ENCODE measurements at places on chromosomes 13 and 19.
A peak's percentile ranks its signal among the peaks of the same experiment; 100 is the strongest.

- no peak for DNase-seq
Measured at GRCh38 chr13:27177852-27178251, 6.2 kb upstream of the USP12 start.

GRCh38 chr13:33123066-33123859 is 107.0 kb downstream of the KL start:
- DNase-seq = peak; percentile 57

GRCh38 chr13:113034451-113035212 is 65.6 kb downstream of the MCF2L start:
- DNase-seq = peak; percentile 55

- no peak for DNase-seq
Measured at GRCh38 chr13:73781384-73781783, 352.8 kb downstream of the KLF12 start.

DNA sequence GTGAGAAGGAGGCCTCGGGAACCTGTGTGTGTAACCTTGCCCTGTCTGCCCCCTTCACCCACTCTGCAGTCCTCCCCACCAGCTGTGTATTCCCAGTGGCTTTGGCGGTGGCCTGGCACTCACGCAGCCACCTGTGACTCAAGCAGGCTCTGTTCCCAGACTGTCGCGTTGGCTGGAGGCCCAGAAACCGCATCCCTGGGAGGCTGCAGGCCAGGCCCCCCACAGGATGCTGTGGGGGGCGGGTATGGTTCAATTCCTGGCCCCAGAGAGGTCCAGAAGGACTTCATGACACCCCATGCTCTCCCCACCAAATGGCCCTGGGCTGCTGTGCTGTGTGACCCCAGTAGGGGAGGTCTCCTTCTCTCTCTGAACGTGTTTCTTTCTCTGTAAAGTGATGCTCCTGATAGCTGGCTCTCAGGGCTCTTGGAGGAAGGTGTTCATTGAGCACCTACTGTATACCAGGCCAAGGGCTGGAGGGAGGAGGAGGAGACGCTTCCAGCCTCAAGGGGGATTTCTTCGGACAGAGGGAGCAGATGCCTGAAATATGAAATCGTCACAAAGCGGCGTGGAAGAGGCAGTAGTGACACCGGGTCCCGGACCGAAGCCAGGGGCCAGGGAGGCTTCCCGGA is 1.9 kb upstream of the LINGO3 start:
- DNase-seq = no peak

DNA sequence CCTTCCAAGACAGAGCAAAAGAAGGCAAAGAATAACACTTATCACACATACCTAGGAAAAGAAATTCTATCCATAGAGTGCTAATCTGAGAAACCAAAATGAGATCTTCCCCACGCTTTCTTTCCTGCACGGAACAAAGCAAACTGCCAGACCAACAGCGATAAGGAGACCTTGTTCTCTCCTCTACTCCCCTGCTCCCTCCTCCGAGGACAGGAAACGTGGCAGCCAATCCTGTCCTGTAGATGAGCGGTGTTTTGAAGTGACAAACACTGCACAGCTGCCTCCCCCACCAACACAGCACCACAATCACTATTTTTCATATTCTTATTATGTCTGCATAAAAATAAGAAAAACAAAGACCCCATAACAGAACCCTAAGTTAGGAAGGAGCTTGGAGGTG is 113.9 kb upstream of the IRS2 start:
- no peak for DNase-seq

GRCh38 chr13:50668691-50669271 is 174.7 kb downstream of the DLEU7 start:
- no peak for DNase-seq

- no peak for DNase-seq
Measured at GRCh38 chr19:3124630-3125029, 11.2 kb upstream of the GNA15 start.

DNA sequence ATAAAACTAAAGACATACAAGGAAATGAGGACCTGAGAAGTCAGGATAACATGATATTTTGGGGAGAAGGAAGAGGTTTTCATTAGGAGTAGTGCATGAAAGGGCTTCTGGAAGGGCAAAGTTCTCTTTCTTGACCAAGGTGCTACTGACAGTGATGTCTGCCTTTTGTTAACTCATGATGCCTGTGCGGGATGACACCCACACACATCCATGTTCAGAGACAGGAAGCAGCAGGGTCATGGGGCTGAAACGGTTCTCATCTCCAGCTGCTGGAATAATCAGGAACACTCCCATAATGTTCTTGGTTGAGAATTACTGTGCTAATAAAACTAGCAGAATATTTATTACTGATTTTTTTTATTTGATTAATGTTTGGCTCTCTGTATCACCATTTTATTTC is 29.1 kb downstream of the KCNC3 start:
- no peak for DNase-seq

DNA sequence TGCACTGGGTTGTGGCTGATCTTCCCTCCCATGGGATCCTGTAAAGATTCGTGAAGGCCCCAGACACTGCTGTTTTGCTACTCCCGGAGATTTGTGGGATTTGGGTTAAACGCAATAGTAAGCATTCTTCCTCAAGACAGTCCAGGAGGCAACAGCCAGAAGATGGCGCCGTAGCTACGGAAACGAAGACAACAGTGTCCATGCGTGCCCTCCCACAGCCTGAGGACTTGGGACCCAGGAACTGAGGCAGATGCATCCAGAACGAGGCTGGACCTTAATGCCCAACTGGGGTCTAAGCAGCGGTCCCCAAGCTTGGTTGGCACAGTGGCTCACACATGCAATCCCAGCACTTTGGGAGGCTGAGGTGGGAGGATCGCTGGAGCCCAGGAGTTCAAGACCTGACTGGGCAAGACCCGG is 57.6 kb upstream of the ZNF507 start:
- DNase-seq = peak; percentile 35

DNA sequence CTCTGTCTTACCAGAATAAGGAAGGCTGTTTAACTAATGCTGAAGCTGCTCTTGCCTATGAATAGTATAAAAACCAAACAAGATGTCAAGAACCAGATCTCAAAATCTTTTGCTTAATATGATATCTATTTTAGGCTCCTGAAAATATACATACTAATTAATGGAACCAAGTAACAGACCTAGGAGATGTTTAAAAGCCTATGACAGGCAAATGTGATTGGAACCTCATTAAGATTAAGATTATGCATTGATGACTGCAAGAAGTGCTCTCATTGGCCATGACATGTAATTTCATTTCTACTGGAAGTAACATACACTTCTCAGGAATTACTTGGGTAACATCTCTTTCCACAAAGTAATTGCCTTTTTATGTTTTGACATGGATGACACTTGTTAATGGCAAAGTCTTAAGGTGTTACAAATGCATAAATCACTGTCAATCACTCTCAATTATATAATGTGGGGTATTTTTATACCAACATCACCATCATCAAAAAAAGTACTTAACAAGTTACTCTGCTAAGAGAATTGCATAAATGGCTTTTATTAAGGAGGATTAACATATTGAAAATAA is 326.9 kb upstream of the MIR17HG start:
- no peak for DNase-seq

GRCh38 chr13:37534181-37534580 is 64.4 kb downstream of the POSTN start:
- DNase-seq = no peak

GRCh38 chr19:16404396-16404795 is 67.4 kb downstream of the EPS15L1 start:
- no peak for DNase-seq

Measured in PC-9 (cell line).